ENCODE measurements at places on chromosomes 2 and 18.

- no peak for DNase-seq
Observed at GRCh38 chr2:98205889-98206288, 118.9 kb downstream of the VWA3B start.

GRCh38 chr2:3141696-3142095, 235.9 kb downstream of the EIPR1 start:
- no peak for DNase-seq

DNA sequence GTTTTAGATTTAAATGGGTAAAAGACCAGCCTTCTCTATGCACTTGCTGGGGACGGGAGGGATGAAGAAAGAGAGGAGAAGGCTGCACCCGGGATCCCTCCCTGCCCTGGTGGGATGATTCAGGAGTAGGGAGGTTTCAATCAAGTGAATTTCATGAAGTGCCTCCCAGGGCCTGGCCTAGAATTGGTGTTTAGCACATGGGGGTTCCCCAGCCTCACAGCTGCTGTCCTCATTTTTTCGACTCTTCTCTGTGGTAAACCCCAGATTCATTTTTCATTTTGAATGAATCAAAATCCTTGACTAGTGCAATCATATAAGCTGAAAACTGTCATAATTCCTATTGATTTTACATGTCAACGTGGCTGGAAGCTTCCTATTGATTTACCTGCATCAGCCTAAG, 81.1 kb downstream of the LPIN1 start:
- DNase-seq: no peak

- DNase-seq: no peak
Observed at GRCh38 chr2:221461901-221462300, 110.2 kb downstream of the EPHA4 start.

DNA sequence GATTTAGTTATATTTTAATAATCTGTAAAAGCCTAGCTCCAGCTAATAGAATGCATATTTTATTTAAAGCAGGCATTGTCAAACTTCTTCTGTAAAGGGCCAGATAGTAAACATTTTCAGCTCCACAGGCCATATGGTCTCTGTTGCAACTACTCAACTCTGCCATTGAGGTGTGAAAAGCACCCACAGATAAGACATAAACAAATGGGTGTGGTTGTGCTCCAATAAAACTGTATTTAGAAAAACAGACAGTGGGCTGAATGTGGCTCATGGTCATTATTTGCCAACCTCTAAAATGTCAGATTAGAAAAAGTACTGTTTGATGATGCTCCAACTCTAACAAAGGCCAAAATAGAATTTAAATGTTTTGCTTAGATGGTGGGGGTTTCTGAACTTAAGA, 519.9 kb downstream of the RNF144A start:
- no peak for DNase-seq

DNA sequence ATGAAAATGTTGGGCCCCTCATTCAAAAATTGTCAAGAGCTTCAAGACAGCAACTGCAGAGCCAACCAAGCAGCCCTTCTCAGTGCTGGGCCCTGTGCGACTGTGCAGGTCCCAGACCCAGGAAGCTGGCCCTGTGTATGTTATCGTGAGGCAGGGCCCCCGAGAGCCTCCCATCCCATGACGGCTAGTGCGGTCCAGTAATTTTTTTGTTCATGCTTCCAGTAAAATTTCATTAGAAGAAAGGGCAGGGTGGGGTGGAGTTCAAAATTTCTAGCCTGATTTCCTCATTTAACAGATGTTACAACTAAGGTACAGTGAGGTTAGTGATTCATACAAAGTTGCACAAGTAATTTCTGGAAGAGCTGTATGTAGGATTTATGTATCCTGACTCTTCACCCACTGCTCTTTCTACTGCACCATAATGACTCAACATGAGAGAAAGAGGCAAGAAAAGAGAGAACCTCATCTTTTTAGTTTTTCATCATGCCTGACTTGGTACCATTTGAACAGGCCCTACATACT, 105.5 kb downstream of the ZEB2 start:
- no peak for DNase-seq

DNA sequence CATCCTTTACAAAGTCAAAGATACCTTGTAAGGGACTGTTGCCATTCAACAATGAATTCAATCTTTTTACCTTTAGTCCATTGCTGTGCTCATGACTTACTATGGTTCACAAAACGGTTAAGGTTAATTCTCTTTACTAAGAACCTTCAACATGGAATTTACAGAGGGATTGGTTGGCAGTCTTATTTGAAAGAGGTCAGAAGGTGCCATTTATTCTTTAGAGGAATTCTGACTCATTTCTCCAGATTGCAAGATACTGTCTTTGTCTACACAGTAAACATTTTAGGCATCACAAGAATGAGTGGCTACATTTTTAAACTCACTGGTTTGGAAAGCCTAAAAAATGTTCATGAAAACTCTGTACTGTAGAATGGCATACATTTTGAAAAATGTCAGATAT, 17.4 kb downstream of the KCNH7 start:
- DNase-seq: no peak

Data from effector memory CD8-positive, alpha-beta T cell (primary cell).